Frontal cortex (tissue), 4 donors: ENCODE measurements at places on chromosomes 1 and 21. TPM values are rescaled to one million over a fixed set of nuclear protein-coding genes. Genes with fewer than 3 reads are reported as not detected.

SHISA4 gene
- 22.4 TPM for total RNA-seq

OR2L8 gene
- total RNA-seq, result 0.82 TPM

MYOM3 gene
- not detected for total RNA-seq

RIMS3 gene
- 24.1 TPM for total RNA-seq

AIM2 gene
- 22.8 TPM for total RNA-seq

JAM2 gene
- total RNA-seq, result 15.5 TPM

MR1 gene
- total RNA-seq, result 0.41 TPM

SERINC2 gene
- total RNA-seq, result 0.41 TPM

PI4KB gene
- total RNA-seq, result 28.5 TPM

GSTM1 gene
- 4.1 TPM for total RNA-seq

RPAP2 gene
- 26.1 TPM for total RNA-seq

RNU1-4 gene
- total RNA-seq, result under 0.01 TPM

OLFML2B gene
- 1.2 TPM for total RNA-seq

OR6N1 gene
- total RNA-seq, result not detected

CCDC24 gene
- 5.3 TPM for total RNA-seq

PCNX2 gene
- 228 TPM for total RNA-seq

VWA5B1 gene
- total RNA-seq, result under 0.01 TPM

GOLT1A gene
- total RNA-seq, result 0.41 TPM

ADAMTS4 gene
- total RNA-seq, result 0.41 TPM

FAM177B gene
- not detected for total RNA-seq

CHRM3 gene
- total RNA-seq, result 39.1 TPM

AQP10 gene
- not detected for total RNA-seq

BLZF1 gene
- 24.9 TPM for total RNA-seq

ARMH1 gene
- total RNA-seq, result 4.5 TPM

ANKRD65 gene
- total RNA-seq, result 1.2 TPM

NBPF6 gene
- not detected for total RNA-seq

CCT3 gene
- total RNA-seq, result 355 TPM

TP73 gene
- 0.41 TPM for total RNA-seq

RGS4 gene
- total RNA-seq, result 7.3 TPM

NBPF1 gene
- 67.3 TPM for total RNA-seq

APH1A gene
- 83.2 TPM for total RNA-seq

CD2 gene
- total RNA-seq, result not detected

LORICRIN gene
- total RNA-seq, result not detected

SELP gene
- total RNA-seq, result not detected

ANKRD34A gene
- total RNA-seq, result 1.6 TPM

IL22RA1 gene
- not detected for total RNA-seq

PLA2G4A gene
- 1.2 TPM for total RNA-seq

OR2T35 gene
- total RNA-seq, result under 0.01 TPM

OPTC gene
- total RNA-seq, result not detected

TSACC gene
- not detected for total RNA-seq

OPRD1 gene
- 0.82 TPM for total RNA-seq

GNG4 gene
- total RNA-seq, result 31.0 TPM

CCDC30 gene
- 11.8 TPM for total RNA-seq

ENTREP3 gene
- total RNA-seq, result 2.9 TPM

UBR4 gene
- 69.7 TPM for total RNA-seq

BPNT1 gene
- total RNA-seq, result 25.7 TPM

LDLRAD1 gene
- not detected for total RNA-seq

MNDA gene
- 2.0 TPM for total RNA-seq

S100A8 gene
- total RNA-seq, result 7.3 TPM

TMEM51 gene
- 1.6 TPM for total RNA-seq

FCRL5 gene
- total RNA-seq, result not detected

SH2D2A gene
- 0.41 TPM for total RNA-seq
